ENCODE measurements at places on chromosomes 6 and 20.
A peak's percentile ranks its signal among the peaks of the same experiment; 100 is the strongest.

DNA sequence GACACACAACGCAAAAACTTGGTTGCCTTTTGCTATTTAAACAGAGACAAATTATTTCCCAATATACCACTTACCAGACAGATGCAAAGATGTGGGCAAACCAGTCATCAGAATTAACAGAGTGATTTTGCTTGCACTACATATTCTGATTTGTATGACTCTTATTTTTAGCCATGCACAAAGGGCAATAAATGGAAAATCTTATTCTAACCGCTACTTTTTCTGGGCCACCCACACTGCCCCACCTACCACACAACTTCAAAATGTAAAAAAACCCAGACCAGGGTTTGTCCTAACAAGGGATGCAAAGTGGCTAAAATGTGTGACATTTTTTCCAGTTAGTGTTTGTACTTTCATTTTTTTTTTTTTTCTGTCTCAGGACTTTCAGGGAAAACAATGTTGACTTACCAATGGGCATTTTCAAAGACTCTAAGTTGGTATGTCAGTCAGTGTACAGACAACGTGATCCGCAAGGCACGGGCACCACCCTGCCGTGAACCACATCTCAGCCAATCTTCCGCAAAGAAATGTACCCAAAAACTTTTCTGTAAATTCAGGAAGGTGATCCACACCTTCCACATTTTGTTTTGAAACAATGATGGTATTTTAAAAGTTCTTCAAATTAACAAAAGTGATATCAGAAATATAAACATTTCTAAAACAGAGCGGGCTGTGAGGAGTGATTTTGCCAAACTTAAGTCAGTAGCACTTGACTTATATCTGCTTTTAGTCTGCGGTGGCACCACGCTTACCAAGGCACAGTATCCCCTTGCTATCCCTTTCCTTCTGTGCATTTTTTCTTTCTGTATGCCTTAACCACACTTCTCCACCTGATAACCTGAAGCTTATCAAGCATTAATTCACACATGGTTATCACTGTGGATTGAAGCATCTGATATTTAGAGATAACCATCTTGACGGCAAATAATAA is 185.6 kb downstream of the GJA10 start:
- DNase-seq, result no peak

GRCh38 chr6:150969901-150970300 is 104.4 kb downstream of the MTHFD1L start:
- no peak for DNase-seq

GRCh38 chr6:83221889-83222479 is 28.8 kb downstream of the RWDD2A start:
- no peak for DNase-seq

- DNase-seq, result no peak
Observed at GRCh38 chr6:23656255-23657194, 469.5 kb upstream of the NRSN1 start.

DNA sequence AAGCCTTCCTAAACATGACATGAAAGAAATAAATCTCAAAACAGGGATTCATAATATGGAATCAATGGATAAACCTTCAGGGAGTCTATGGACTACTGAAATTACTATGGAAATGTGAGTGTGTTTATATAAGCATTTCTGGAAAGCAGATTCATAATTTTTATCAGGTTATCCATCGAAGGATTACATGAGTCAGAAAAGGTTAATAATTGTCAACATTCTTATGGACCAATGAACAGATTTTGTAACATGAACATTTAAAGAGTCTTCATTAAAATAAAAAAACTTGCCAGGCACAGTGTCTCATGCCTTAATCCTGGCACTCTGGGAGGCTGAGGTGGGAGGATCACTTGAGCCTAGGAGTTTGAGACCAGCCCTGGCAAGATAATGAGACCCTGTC is 84.8 kb downstream of the AHI1 start:
- no peak for DNase-seq

DNA sequence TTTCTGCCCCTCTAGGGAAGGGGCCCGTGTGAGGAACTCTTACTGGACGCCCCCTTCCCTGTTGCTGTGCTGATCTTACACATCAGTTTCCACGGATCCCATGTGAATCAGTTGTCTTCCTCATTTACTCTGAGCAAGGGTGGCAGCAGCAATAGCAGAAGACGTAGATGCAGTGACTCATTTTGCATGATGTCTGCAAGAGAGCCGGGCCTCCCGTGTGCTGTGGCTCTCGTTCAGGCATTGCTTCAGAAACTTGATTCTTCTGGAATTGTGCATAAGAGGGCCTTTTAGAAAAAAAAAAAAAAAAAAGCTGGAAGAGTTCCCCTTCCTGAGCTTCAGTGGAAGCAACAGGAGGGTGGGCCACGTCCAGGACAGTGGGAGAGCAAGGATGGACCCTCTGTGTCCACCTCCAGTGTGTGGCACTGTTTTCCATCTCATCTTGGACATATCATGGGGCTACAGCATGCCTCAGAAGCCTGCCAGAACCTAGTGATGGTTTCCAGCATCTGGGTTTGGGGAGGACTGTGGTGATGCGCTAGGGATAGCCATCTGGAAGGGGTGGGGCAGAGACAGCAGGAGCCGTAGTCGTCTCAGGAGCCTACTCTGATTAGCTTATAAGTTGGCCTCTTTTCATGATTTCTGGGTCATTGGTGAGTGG is 62.1 kb downstream of the FOXO3 start:
- no peak for DNase-seq

- DNase-seq, result no peak
Observed at GRCh38 chr6:87029711-87030314, 65.1 kb downstream of the CGA start.

DNA sequence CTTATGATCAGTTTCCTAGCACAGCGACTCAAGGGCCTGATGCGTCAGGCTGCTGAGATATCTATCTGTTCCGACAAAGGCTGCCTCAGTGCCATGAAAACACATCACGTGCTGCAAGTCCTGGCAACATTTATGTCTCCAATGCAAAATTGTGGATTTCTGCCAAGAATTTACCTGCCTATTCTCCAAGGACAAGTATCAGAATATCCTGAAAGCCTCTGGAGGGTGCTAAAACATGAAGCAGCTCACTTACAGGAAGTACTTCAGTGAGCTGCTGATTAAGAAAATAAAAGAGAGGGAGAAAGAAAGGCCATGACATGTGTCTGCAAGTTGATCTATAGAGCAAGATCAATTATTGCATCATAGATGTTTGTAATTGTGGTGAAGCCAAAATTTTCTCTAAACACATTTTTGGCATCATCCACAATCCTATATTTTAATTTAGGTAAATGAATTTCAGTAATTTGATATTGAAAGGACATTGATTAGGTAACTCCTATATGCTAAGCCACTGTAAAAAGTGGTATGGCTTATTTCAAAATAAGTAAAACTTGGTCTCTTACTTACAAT is 25.8 kb upstream of the TPBG start:
- DNase-seq, result no peak

- no peak for DNase-seq
Observed at GRCh38 chr6:24613361-24614042, 32.5 kb downstream of the KIAA0319 start.

GRCh38 chr6:13553646-13554045 is 20.8 kb upstream of the SIRT5 start:
- DNase-seq, result no peak

- DNase-seq, result peak; percentile 7
Observed at GRCh38 chr6:160069050-160069454, 52.6 kb upstream of the SLC22A1 start.

DNA sequence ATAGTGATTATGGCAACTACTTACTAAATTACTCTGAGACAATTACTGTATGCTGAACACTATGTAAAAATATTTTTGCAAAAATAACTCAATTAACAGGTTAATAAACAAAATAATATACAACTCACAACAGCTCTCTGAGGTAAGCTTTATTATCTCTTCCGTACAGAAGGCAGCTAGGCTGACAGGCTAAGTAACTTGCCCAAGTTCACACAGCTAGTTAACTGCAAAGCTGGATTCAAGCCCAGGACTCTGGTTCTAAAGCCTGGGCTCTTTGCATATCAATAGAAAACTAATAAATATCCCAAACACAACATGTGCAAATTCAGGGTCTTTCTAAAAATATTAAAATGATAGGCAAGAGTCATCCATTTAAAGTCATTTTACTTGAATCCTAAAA is 169.5 kb upstream of the BEND3 start:
- no peak for DNase-seq

GRCh38 chr6:112325444-112325843 is 21.7 kb upstream of the RFPL4B start:
- no peak for DNase-seq

DNA sequence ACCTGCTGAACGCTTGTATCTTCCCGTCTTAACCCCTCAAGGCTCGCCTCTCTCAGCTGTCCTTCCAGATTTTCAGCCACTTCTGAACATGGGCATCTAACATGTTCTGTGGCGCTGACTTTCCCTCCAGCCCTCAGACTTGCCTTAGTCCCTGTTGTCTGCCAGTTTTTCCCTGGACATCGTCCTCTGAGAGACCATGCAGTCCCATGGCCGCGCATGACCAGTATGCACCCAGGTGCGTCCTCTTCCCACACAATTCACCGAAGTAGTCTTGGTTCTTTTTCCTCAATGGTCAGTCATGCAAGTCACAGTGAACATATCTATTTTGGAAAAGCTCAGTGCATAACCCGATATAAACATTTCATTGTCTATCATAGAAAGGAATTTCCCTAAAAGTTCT is 9.2 kb downstream of the TUBB2B start:
- DNase-seq, result no peak

GRCh38 chr20:41978246-41978790 is 360.1 kb upstream of the CHD6 start:
- DNase-seq, result no peak

All from NK-92 treated with Interleukin-12 subunit alpha and Interleukin-12 subunit beta, amount 100 ng/mL, for 24 hours (cell line).